ENCODE measurements at places on chromosomes 2 and 18.
A peak's percentile ranks its signal among the peaks of the same experiment; 100 is the strongest.

- DNase-seq = no peak
These were observed 2.0 kb upstream of the FAM117B start for GRCh38 chr2:202632682-202633290.

DNA sequence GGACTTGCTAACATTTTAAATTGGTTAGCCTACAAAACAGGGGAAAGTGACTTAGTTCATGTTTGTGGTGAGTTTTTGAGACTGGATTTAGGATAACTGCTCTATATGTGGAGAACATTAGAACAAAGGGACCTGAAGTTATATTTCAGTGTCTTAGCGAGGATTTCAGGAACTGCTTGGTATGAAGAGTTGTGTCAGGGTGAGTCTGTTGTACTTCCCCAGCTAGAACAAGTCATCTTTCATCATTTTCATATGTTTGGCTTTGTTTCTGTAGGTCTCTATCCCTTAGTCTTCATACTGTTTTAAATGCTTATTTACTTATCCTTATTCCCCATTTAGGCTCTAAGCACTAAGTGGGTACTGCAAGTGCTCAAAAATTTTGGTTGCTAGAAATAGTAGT, 41.9 kb downstream of the KCMF1 start:
- DNase-seq = peak; percentile 67

- DNase-seq = no peak
These were observed 22.3 kb downstream of the CLASP1 start for GRCh38 chr2:121626777-121627524.

DNA sequence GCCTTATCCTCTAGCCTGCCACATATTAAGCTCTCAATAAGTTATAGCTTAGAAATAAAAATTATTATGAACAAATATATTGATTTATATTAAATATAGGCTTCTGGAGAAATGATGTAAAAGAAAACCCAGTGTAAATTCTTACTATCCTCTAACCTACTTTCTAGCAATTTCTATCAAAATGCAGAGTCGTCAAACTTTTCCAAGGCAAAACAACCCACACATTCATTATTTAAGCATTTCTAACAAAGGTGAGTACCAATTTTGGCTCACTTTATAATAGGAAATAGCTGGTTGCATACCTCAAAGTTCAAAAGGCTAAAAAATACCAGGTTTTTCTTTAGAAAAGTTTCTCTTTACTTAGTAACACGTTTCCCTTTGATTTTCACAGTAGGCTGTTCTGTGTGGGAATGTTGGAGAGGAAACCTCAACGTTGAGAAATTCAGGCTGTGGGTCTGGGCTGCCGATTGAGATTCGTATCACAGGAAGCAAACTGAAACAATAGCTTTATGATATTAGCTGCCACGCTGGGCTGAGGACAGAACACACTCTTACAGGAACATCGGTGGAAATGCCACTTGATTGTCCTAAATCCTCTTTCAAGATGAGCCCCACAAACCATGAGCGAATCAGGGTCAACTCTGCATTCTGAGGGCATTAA, 53.0 kb downstream of the EPAS1 start:
- no peak for DNase-seq

- DNase-seq = no peak
These were observed 196.4 kb downstream of the NOL4 start for GRCh38 chr18:34028324-34028723.

DNA sequence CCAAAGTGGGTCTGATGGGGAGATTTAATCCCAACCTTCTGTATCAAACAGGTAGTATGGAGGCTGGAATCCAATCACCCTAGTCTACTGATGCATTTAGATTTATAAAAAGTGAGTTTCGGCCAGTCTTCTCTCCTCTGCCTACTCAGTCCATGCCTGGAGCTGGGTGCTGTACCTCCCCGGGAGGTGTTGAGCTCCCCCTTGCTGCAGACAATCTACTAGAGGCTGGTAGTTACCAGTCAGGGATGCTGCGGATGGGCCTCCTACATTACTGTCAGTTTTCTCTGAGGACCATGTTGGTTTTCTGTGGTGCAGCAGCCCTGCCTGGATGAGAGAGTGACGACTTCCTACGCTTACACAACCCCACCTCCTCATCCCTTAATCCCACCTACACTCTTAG, 118.6 kb upstream of the CELF4 start:
- DNase-seq = no peak

- no peak for DNase-seq
These were observed 403.3 kb upstream of the CDH20 start for GRCh38 chr18:60929966-60930365.

DNA sequence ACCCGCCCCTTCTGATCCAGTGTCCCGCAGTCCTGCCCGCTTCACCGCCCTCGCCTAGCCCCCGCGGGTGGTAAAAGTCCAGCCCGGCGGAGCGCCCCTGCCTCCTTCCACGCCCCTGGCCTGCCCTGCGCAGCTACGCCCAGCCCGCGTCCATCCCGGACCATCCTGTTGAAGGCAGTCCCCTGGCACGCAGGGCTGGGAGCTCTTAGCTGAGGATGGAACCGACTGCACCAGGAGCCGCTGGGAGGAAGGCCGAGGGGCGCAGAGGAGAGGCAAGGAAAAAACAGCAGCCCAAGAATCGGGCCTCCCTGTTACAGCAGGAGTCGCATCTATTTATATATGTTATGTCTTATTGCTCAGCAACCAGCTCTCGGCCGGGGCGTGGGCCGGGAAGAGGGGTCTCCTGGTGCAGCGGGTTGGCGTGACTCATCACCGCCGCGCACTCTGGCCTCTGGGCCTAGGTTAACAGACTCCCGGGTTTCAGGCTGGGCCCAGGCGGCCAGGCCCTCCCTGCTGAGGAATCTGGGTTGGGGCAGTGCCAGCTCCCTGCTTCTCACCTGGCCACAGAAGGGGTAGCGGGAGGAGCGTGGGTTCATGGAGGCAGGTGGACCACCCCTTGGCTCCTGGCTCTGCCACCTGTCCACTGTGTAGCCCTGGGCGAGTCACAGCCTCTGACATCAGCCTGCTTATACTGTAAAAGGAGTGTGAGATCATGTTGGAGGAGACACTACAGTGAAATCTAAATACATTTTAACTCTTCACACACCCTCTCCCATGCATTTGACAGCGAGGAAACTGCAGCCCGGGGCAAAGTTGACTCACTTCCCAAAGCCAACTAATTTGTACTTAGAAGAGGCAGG, 13.4 kb upstream of the MAP3K2 start:
- DNase-seq = no peak

- DNase-seq = no peak
These were observed 73.2 kb upstream of the LCLAT1 start for GRCh38 chr2:30373881-30374302.

DNA sequence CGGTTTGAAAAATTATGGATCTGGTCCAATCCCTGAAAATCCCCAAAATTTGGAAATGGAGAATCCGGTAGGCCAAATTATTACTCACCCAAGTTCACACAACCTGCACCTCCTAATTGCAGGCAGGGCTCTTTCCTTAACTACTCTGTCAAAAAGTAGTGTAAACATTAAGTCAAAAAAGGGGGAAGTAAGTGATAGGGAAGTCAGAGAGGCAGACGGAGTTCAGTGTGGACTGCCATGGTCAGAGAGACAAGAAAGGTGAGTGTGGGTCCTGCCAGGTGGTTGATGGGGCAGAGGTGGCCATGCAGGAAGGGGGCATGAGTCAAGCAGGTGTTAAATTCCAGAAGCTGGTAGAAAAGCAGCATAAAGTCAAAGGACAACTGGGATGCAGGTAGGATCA, 104.7 kb upstream of the STPG4 start:
- DNase-seq = peak; percentile 49

- DNase-seq = no peak
These were observed 199.9 kb downstream of the ACTR3 start for GRCh38 chr2:114089636-114090319.

- no peak for DNase-seq
These were observed 244.1 kb downstream of the SH3BP4 start for GRCh38 chr2:235195921-235196320.

- peak; percentile 63 for DNase-seq
These were observed 137.6 kb downstream of the TNS1 start for GRCh38 chr2:217864963-217865772.

GRCh38 chr2:170723446-170723958, 8.4 kb downstream of the SP5 start:
- no peak for DNase-seq

DNA sequence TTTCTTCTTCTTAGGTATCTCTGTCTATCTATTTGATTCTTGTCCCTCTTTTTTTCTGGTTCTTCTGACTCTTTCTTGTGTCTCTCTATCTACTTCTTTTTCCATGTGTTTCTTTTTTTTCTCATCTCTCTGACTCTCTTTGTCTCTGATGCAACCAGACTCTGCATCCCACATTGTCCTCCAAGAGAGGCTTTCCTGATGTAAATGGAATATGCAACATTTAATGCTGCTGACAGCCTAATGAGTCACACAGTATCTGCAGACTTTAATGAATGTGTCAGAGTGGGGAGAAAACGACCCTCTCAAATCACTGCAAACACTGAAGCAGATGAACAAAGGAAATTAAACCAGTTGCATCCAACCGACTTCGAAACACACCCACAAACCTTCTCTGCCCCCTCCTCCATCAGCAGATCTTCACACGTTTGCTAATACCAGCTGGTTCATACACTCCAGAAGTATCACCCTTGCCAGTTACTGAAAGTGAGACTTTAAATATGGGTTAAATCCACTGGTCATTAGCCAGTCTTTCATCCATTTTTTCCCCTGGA, 351.5 kb downstream of the TXNL1 start:
- DNase-seq = no peak

GRCh38 chr2:174764280-174765255, at the start of gene CHRNA1:
TSS of gene CHRNA1 (minus strand) at chr2:174764472. CDS start at chr2:174764394, 78 bp downstream.
- DNase-seq = peak; percentile 77

- no peak for DNase-seq
These were observed 28.0 kb downstream of the APCDD1 start for GRCh38 chr18:10482363-10482984.

DNA sequence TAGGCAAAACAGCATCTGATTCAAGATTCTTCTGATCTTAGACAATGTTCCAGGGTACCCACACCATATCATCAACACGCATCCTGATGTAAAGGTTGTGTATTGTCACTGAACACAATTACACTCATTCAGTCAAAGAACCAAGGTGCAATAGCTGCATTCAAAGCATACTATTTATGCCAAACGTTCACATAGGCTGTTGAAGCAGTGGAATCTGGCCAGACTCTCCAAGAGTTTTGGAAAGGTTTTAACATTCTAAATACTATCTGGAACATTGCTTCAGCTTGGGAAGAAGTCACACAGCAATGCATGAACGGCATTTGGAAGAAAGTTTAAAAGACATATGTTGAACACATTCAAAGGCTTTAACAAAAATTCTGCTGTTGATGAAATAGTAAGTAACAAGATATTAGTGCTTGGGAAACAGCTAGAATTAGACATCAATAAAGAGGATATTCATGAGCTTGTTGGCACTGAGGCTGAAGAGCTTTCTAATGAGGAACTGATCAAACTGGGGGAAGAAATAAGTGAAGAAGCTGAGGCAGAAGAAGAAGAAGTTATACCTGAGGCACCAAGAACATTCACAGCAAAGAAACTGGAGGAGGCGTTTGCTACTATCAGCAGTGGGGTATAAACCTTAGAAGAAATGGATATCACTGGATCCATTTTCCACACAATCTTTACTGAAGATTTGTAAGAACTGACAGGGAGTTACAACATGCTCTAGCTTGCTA, 47.6 kb upstream of the MSH6 start:
- no peak for DNase-seq

DNA sequence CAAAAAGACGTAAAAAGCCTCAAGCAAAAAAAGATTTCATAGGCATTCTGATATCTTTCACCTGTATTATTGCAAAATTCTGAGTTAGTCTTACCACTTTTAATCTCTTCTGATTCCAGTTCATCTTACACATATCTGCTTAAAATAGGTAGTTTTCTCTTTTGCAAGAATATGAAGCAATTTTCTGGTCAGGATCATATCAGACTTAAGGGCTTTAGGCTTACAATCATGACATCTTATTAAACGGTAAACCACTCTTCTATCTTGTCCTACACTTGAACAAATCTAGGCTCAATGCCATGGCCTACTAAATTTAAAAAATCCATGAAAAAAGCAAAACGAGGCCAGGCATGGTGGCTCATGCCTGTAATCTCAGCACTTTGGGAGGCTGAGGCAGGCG, 50.1 kb upstream of the GAREM1 start:
- no peak for DNase-seq

DNA sequence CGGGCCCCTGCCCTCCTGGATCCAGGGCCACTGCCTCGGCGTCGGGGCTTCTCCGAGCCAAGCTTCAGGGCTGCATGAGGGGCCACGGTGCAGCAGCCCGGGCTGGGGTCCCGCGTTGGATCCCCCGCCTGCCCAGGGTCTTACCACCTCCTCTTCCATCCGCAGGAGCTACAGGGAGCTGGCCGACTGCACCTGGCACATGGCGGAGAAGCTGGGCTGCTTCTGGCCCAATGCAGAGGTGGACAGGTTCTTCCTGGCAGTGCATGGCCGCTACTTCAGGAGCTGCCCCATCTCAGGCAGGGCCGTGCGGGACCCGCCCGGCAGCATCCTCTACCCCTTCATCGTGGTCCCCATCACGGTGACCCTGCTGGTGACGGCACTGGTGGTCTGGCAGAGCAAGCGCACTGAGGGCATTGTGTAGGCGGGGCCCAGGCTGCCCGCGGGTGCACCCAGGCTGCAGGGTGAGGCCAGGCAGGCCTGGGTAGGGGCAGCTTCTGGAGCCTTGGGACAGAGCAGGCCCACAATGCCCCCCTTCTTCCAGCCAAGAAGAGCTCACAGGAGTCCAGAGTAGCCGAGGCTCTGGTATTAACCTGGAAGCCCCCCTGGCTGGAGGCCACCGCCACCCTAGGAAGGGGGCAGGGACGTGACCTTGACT, 52.1 kb downstream of the RAMP1 start:
- DNase-seq = no peak

GRCh38 chr18:28267878-28268625, 91.1 kb upstream of the CDH2 start:
- DNase-seq = no peak

DNA sequence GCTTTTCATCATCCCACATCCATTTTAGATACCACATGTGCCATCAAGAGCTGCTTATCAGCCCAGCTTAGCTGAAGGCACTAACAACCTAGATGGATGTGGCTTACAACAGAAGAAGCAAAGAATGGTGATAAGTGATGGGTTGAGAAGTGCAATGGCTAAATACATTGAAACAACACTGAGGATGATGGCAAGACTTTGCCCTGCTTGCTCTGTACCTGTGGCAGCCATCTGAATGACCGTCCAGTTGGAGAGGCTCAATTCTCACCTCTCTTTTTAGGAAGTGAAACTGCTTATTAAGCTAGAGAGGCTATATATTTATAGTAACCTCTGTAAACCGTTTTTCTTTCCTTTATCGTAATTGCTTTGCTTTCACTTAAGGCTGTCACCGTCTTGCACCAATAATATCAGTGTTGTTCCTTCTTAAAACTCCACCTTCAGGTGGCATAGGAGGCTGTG, 5.7 kb downstream of the GPATCH11 start:
- DNase-seq = peak; percentile 27

DNA sequence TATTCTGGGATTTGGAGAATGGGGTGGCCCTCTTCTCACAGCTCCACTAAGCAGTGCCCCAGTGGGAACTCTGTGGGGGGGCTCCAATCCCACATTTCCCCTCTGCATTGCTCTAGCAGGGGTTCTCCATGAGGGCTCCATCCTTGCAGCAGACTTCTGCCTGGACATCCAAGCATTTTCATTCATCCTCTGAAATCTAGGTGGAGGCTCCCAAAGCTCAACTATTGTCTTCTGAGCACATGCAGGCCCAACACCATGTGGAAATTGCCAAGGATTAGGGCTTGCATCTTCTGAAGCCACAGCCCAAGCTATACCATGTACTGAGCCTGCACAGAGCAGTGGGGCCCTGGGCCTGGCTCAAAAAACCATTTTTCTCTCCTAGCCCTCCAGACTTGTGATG, 162.4 kb upstream of the CWC22 start:
- no peak for DNase-seq
